Ammon's horn (tissue), 1 donor: ENCODE measurements at places on chromosomes 12 and 14.

- no peak for DNase-seq
Observed at GRCh38 chr12:114936148-114937079, 252.4 kb upstream of the TBX3 start.

GRCh38 chr12:80701388-80701787 lies 6.0 kb upstream of the MYF6 start:
- no peak for DNase-seq

DNA sequence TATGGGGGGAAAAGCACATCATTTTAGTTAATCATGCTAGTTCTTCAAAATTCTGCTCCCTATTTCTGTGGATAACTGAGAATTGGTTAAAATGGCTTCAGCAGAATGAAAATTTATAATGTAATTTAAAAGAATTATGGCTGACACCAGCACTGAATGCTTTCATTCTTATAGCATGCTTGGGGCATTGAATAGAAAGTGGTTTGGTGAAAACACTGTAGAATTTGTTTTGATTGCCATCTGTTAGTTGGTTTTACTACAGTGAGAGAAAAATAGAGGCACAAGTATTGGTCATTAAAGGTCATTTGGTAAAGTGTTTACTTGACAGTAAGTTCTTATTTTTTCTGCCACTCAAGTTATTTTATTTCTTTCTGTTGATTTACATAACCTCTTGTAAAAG lies 70.8 kb downstream of the PRORP start:
- no peak for DNase-seq

DNA sequence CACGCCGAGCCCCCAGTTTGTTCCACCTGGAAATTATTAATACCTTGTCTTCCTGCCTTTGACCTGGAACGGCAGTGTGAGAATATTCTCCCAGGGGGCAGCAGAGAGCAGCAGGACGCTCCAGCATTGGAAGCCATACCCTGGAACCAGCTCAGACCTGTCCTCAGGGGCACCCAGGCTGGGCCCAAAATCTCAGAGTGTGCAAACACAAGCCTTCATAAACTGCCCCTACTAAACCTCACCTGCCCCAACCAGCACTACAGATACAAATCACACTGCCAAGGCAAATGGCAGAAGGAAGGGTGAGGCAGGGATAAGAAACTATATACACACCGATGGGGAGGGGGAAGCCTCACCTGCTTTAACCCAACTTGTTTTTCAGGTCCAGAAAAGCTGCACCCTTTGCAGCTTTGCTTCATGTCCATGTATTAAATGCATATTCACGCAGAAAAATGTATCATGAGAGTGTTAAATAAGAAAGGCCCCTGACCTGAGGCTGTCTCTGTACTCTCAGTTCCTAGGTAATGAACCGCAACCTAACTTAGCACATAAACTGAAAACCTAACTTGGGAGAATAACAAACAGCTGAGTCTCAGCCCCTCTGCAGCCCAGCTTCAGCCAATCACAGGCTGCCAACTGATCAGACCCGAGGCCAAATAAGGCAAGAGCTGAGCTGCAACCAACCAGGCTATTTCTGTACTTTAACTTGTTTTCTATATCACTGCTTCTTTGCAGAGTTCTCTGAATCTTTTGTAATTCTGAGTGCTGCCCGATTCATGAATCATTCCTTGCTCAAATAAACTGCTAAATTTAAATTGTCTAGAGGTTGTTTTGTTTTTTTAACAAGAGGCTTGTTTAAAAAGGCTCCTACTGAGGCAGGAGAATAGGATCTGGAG lies 130.1 kb downstream of the SPTSSA start:
- DNase-seq = peak; percentile 45

DNA sequence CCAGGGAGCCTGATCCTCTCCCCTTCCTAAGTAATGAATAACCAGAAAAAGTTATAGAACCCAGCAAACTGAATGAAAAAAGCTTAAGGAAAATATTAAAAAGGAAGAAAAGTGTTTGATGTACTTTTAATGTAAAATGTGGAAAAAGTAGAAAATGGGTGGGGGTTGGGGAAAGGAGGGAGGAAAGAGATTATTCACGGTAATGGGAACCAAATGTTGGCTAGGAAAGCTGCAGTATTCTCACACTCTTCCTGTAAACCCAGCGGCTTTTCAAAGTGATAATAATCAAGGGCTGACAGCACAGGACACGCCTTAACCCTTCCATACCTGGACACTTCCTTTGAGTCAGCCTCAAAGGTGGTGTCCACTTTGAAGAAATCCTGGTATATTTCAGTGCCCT lies 139.2 kb downstream of the TGFB3 start:
- no peak for DNase-seq

DNA sequence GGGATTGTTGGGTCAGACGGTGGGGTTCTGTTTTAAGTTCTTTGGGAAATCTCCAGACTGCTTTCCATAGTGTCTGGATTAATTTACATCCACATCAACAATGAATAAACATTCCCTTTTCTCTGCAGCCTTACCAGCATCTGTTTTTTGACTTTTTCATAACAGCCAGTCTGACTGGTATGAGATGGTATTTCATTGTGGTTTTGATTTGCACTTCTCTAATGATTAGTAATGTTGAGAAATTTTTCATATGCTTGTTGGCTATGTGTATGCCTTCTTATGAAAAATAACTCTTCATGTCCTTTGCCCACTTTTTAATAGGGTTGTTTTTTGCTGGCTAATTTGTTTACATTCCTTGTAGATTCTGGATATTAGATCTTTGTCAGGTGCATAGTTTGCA lies 140.8 kb upstream of the CNTN1 start:
- no peak for DNase-seq

GRCh38 chr12:2346416-2346815 lies 293.6 kb downstream of the CACNA1C start:
- DNase-seq = no peak

- DNase-seq = no peak
Observed at GRCh38 chr12:57582440-57582839, 8.6 kb upstream of the PIP4K2C start.

DNA sequence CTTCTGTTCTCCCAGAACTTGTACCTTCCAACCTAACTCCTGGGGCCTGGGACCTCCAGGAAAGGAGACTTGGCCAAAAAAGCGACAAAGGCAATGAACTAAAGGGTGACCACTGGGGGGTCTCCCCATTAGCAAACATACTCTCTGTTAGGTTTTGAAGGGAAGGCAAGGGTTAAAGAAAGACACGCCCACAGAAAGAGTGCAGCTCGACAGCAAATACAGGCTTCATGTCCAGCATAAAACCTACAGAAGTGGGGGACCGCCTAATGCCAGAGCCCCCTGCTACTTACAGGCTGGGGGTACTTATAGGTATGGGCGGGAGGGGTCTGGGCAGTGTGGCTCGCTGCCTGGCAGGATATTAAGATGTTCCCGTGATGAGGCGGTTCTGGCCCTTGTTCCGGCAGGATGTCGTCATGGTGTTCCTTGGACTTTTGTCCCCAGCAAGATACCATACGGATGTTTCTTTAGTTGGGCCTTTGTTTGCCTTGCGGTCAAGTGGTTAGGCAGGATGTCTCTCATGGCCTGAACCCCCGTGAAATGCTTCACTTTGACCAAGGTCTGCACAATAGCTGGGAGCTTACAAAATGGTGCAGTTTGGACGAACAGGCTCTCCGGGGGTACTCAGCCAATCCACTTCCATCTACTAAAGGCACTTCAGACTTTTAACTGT lies 53.4 kb downstream of the PRMT8 start:
- no peak for DNase-seq

DNA sequence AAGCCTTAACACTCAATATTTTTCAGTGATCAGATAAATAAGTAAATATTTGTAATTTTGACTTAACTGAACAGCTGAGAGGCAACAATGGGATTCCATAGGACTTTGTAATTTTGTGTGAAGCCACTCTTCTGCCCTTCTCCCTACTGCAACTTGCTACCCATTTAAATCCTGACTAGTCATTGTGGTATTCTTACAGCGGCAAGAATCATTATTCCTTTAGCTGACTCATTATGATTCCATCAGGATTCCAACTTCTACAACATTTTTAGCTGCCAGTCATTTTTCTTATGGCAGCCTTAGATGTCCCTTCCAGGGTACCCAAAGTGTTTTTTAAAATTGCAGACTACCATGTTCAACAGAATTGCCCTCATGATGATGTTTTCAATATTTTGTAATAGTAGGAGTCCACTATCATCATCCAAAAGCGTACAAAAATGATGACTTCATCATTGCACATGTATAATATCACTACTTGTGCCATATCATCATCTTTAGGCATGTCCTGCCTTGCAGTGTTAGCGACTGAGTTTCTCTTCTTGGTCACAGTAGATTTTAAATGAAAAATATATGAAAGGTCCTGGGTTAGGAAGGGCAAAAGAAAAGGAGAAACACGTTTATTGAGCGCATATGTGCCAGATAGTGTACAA lies 5.1 kb upstream of the MAGOHB start:
- no peak for DNase-seq

DNA sequence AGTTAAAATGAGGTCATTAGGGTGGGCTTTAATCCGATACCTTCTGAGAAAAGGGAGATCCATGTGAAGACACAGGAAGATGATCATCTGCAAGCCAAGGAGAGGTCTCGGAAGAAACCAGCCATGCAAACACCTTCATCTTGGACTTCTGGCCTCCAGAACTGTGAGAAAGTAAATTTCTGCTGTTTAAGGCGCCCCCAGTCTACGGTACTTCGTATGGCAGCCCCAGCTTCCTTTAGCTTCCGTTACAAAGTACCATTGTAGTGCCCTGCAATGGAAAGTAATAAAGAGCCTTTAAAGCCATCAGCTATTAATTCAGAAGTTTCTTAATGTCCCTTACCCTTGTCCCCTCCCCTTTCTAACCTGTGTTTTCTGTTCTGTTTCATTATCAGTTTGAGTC lies 308.1 kb downstream of the AACS start:
- no peak for DNase-seq

DNA sequence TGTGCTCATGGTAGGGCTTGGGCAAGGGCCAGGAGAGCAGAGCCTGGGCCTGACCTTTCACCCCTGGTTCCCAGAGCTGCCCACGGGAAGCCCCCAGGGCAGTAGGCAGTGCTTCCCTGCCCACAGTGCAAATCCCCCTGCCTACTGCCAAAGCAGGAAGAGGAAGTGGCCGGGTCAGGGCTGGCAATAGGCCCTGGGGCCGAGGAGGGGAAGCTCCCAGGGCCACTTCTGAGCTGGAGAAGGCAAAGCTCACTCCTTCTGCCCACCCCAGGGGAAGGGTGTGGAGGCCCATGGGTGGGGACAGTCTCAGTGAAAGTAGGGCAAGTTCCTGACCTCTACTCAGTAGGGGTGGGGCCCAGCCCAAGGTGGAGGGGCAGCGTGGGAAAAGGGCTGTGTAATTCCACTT lies 5.4 kb upstream of the NR4A1 start:
- DNase-seq = no peak

GRCh38 chr14:29805415-29806123 lies 122.1 kb downstream of the PRKD1 start:
- DNase-seq = no peak

GRCh38 chr14:21191809-21192446 lies 36.1 kb upstream of the OR5AU1 start:
- DNase-seq = peak; percentile 62

DNA sequence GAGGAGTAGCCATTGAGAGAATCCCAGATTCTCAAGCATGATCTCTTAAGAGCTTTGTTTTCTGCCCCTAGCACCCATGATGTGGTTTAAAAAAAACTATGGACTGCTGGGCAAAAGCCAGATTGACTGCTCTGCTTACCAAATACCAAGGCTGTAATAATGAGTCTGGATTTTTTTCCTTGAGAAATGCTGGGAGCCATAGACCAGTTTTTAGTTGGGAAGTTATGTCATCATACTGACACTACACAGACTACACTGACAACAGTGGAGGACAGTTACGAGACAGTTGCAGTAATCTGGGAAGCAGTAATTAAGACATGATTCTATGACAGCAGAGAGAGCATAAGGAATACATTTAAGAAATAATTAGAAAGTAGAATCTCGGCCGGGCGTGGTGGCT lies 35.8 kb downstream of the SPATA7 start:
- DNase-seq = no peak

GRCh38 chr14:23514644-23514957 lies 37.0 kb downstream of the ZFHX2 start:
- DNase-seq = peak; percentile 78

GRCh38 chr12:113267621-113268020 lies 46.4 kb downstream of the TPCN1 start:
- DNase-seq = no peak

DNA sequence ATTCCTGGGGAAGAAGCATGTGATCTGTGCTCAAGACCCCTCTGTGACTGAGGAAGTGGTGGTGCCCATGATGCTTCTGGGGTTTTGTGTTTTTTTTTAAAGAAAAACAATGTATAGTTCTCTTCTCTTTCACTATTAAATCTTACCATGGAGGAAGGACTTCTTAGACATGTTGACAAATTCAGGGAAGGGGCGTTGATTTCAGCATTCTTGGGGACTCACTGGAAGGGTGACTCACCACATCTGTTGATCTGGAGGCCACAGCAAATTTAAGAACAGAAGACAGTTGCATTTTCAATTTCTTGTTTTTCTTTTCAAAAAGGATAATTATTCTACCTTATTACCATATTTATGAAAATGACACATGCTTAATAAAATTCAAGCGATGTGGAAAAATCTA lies 152.9 kb upstream of the RTL1 start:
- no peak for DNase-seq

- no peak for DNase-seq
Observed at GRCh38 chr14:58805605-58806409, 168.0 kb downstream of the DACT1 start.

DNA sequence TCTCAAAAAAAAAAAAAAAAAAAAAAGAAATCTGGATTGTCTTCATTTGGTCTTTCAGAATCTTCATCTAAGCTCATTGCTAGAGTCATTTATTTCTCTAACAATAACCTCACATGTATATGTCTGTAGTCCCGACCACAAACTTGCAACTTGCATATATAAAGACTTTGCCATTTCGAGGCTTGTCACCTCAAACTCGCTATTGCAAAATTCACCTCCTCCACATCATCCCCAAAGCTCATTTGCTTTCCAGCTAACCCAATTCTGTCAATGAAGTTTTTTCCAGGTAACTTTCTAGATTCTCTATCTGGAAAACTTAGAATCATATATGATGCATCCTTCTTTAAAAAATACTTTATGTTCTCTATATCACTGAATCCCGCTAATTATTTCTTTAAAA lies 393.2 kb upstream of the ATXN7L3B start:
- no peak for DNase-seq
